Pancreas (tissue), 10 donors: ENCODE measurements at places on chromosomes 13 and 19. TPM values are rescaled to one million over a fixed set of nuclear protein-coding genes. Genes with fewer than 3 reads are reported as not detected.
A peak's percentile ranks its signal among the peaks of the same experiment; 100 is the strongest.

Gene CERS4
- 63.3 TPM for total RNA-seq

Gene FAM174C
- total RNA-seq = 26.1 TPM

Gene KCNN1
- 0.19 TPM for total RNA-seq

Gene TDRD12
- total RNA-seq = not detected

Gene ZNF837
- 1.5 TPM for total RNA-seq

Gene SUPT20H
- 22.8 TPM for total RNA-seq

Gene PTGIR
- 0.71 TPM for total RNA-seq

Gene PSPN
- 0.64 TPM for total RNA-seq

Gene LMTK3
- total RNA-seq = 3.2 TPM

Gene ZNF296
- 0.19 TPM for total RNA-seq

Gene FREM2
- 7.8 TPM for total RNA-seq

- no peaks in the 10 kb centered on the region for H3K27me3 ChIP-seq
- no peaks in the 10 kb centered on the region for H3K36me3 ChIP-seq
- H3K27ac ChIP-seq = no peak overlapping the region
- H3K4me3 ChIP-seq = no peak overlapping the region
- DNase-seq = no peak
Observed at GRCh38 chr13:111490611-111491010, 170.2 kb downstream of the TEX29 start.

DNA sequence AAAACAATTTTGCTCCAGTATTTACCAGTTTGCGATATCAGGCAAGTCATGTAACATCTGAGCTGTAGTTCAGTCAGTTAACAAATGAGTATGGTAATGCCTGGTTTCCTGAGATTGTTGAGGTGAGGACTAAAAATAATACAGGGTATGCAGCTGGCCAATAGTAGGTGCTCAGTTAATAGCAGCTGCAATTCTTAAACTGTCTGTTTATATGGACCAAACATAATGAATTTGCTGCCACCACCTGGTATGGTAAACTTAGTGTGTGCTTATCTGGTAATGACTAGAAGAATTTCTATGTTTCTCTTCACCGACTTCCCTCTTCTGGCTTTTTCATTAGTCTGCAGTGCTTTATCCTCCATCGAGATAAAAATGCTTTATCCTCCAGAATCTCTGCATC lies 9.1 kb downstream of the ZMYM2 start:
- peaks cover 24% of the 10 kb centered on the region for H3K4me1 ChIP-seq
- no peak for DNase-seq
- H3K36me3 ChIP-seq = no peaks in the 10 kb centered on the region
- H3K27me3 ChIP-seq = no peaks in the 10 kb centered on the region

DNA sequence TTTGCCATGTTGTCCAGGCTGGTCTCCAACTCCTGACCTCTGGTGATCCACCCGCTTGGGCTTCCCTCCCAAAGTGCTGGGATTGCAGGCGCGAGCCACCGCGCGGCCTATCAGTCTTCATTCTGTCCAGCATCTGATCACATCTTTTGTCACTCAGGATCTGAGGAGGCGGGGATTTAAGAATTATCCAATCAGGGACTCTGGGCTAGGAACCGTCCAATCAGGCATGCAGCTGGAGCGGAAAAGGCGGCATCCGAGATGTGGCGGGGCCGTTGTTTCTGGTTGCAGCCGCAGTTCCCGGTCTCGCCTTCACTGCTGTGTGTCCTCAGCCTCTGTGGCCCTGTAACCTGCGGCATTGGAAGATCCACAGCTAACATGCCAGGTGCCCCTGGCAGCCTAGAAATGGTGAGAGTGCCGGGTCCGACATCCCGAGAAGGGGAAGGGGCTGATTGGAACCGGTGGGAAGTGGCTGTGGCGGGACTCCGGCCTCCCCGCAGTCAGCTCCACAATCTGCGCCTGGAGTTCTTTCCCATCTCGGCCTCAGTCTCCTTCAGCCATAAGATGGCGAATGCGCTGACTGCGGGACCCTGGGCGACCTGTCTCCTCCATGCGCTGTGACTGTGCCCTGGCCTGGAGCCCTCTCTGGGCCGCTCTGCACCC lies at the start of gene ZNF729:
TSS of gene ZNF729 (plus strand) at position 291 of the 660 bp plus-strand sequence. CDS start at position 376, 85 bp downstream.
- no peaks in the 10 kb centered on the region for H3K27me3 ChIP-seq
- H3K4me3 ChIP-seq = no peak within 1 kb of the TSS
- no peak within 1 kb of the TSS for H3K27ac ChIP-seq
- no peaks in the 10 kb centered on the region for H3K36me3 ChIP-seq

DNA sequence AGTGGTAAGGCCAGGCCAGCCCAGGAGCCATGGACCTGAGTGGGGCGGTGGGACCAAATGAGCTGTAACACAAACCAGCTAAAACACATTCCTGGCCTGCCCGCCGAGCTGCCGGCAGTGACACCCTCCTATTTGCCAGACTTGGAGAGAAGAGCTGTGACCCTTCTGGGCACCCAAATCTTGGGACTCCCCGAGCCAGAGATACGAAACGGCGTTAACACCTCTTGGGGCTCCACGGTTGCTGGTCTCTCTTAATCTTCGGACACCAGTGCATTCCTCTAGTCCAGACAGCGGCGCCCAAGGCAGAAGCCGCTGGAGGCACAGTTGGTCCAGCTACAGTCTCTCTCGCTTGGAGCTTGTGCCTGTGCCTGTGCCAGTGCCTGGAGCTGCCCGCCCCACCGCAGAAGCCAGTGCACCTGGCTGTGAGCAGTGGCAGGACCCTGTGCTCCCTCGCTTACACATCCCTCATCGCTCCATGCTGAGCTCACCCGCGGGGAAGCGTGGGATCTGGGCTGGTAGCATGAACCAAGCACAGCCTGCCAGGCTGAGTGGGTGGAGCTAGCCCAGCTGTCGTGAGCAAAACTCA lies 147.2 kb upstream of the KLHL1 start:
- no peak overlapping the region for H3K4me3 ChIP-seq
- no peak for DNase-seq
- no peaks in the 10 kb centered on the region for H3K27me3 ChIP-seq
- H3K4me1 ChIP-seq = no peaks in the 10 kb centered on the region

DNA sequence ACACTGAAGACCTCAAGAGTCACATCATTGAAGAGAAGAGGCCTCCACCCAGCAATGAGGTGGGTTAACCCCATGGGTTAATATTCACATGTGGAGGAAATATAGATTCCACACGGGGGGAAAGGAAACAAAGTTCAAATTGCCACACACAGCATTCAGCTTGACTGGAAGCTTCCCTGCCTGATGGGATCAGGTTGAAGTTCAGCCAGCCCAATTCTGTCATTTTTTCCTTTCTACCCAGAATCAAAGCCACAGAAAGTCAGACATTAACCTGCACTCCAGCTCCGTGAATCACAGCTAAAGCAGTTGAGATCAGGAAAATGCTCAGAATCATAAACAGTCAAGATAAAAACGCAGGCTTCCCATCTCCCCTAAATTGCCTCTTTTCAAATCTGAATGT lies 208.7 kb upstream of the OBI1 start:
- no peaks in the 10 kb centered on the region for H3K27me3 ChIP-seq
- no peak for DNase-seq
- no peaks in the 10 kb centered on the region for H3K4me1 ChIP-seq
- no peak overlapping the region for H3K27ac ChIP-seq

DNA sequence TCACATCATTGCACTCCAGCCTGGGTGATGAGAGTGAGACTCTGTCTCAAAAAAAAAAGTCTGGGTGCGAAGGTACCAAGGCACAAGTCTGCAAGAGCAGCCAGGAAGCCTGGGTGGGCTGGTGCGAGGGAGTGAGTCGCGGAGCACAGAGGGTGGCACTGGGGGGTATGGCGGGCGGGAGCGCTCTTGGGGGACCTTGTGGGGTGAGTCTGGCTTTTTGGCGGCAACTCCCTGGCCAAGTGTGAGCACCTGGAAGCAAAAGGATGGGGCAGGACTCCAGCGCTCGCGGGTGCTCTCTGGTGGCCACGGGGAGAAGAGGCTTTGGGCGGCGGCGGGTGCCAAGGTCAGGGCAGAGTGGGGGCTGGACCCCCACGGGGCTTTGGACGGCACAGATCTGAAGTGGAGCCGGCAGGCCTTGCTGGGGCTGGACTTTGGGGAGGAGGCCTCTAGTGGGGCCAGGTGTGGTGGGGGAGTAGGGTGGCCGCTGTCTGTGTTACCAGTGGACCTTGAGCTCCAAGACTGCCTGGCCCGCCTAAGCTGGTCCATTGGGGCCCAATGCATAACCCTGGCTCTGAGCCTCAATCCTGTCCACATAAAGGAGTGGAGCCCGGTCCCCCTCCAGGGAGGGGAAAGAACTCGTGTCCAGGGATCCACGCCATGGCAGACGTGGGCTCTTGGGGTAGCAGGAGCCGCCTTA lies 1.6 kb downstream of the P2RY11 start:
- peak; percentile 89 for DNase-seq
- H3K27ac ChIP-seq = no peak overlapping the region
- no peak overlapping the region for H3K4me3 ChIP-seq
- H3K4me1 ChIP-seq = peaks cover 5% of the 10 kb centered on the region
- H3K27me3 ChIP-seq = no peaks in the 10 kb centered on the region

DNA sequence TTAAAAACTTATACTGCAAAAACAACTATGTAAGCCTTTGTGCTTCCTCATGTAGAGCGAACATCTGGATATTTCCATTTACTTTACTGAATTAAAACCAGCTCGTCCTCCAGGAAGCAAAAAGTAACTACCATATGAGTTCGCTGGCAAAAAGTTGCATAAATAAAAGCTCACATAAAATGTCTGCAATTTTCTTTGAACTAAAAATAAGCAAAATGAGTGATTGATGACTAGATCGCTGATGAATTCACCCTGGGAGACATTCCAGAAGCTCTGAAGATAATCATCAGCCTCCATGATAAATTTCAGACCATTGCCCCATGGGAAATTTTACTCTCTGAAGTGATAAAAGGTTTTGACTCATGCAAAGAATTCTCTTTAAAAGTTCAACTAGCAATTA lies 67.3 kb upstream of the SACS start:
- no peak for DNase-seq
- H3K4me3 ChIP-seq = no peak overlapping the region
- H3K27ac ChIP-seq = no peak overlapping the region
- no peaks in the 10 kb centered on the region for H3K27me3 ChIP-seq

- H3K27ac ChIP-seq = no peak overlapping the region
- no peaks in the 10 kb centered on the region for H3K27me3 ChIP-seq
- DNase-seq = no peak
- H3K4me1 ChIP-seq = no peaks in the 10 kb centered on the region
- no peak overlapping the region for H3K4me3 ChIP-seq
- no peaks in the 10 kb centered on the region for H3K36me3 ChIP-seq
Observed at GRCh38 chr19:2387367-2388288, 27.6 kb downstream of the TMPRSS9 start.

DNA sequence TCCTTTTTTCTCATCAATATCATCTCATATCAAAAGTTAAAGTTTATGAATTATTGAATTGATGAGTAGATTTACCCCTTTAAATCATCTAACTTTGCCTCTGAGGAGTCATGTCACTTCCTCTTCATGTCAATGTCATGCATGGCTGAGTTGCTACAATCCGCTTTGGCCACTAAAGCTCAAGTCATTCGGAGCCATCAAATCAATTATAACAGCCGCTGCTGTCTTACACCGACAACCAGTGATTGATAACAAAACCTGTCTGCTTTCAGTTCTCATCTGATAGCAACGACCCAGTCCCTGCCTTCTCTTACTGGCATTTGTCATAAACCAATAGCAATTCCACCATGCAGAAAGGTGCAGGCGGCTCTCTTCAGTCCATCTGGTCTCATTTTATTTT lies 429.3 kb downstream of the DIAPH3 start:
- H3K27ac ChIP-seq = no peak overlapping the region
- DNase-seq = no peak
- H3K36me3 ChIP-seq = no peaks in the 10 kb centered on the region
- H3K4me1 ChIP-seq = no peaks in the 10 kb centered on the region

GRCh38 chr13:66266761-66267160 lies 963.4 kb downstream of the PCDH9 start:
- no peak overlapping the region for H3K4me3 ChIP-seq
- DNase-seq = no peak
- H3K27me3 ChIP-seq = no peaks in the 10 kb centered on the region
- H3K36me3 ChIP-seq = no peaks in the 10 kb centered on the region
- H3K4me1 ChIP-seq = no peaks in the 10 kb centered on the region

DNA sequence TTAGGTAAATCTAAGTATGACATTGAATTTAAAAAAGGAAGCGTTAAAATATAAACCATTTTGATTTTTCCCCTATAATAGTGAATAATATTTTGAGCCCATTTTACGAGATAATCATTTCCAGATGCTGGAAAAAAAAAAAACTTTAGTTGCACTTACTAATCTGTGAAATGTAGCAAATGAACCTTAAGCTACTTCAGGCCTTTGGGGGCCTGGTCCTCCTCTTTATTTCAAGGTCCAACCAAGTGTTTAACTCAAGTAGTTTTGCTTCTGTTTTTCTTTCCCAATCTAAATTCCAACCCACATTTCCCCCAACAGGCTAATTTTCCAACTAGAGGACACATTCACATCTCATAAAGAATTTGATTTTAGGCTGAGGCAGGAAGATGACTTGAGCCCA lies 101.2 kb downstream of the TNFRSF19 start:
- no peaks in the 10 kb centered on the region for H3K27me3 ChIP-seq
- H3K27ac ChIP-seq = no peak overlapping the region
- no peak for DNase-seq
- no peaks in the 10 kb centered on the region for H3K36me3 ChIP-seq
- no peak overlapping the region for H3K4me3 ChIP-seq

DNA sequence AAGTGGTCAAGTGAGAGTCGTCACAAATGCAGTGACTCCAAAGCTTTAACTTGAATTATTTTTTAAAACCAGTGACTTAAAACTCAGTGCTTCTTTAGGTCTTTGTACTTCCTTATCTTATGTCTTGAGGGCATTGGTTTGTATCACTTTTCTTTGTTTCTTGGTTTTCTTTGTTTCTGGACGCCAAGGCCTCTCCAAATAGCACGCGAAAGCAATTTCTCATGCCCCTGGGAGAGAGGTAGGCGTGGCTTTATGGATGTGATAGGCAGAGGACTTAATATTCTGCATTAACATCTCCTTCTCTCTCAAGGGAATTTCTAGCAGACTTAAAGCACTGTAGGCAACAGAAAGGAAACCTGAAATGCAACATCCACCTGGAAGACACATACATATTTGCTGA lies 20.6 kb downstream of the UBE2L5 start:
- no peaks in the 10 kb centered on the region for H3K27me3 ChIP-seq
- no peak overlapping the region for H3K27ac ChIP-seq
- H3K36me3 ChIP-seq = no peaks in the 10 kb centered on the region
- no peak for DNase-seq
- no peaks in the 10 kb centered on the region for H3K4me1 ChIP-seq
- no peak overlapping the region for H3K4me3 ChIP-seq

- DNase-seq = no peak
- H3K4me1 ChIP-seq = no peaks in the 10 kb centered on the region
- no peaks in the 10 kb centered on the region for H3K27me3 ChIP-seq
- H3K4me3 ChIP-seq = no peak overlapping the region
- H3K36me3 ChIP-seq = no peaks in the 10 kb centered on the region
Observed at GRCh38 chr13:20960663-20961309, 58.2 kb upstream of the XPO4 start.
